ENCODE measurements at places on chromosomes 2 and 18. TPM values are rescaled to one million over a fixed set of nuclear protein-coding genes. Genes with fewer than 3 reads are reported as not detected.

- no peak for DNase-seq
Observed at GRCh38 chr2:19728125-19728524, 173.7 kb downstream of the TTC32 start.

RAD51AP2 gene
- polyA plus RNA-seq = not detected

EFR3B gene
- 0.75 TPM for polyA plus RNA-seq

CAPN14 gene
- not detected for polyA plus RNA-seq

DNA sequence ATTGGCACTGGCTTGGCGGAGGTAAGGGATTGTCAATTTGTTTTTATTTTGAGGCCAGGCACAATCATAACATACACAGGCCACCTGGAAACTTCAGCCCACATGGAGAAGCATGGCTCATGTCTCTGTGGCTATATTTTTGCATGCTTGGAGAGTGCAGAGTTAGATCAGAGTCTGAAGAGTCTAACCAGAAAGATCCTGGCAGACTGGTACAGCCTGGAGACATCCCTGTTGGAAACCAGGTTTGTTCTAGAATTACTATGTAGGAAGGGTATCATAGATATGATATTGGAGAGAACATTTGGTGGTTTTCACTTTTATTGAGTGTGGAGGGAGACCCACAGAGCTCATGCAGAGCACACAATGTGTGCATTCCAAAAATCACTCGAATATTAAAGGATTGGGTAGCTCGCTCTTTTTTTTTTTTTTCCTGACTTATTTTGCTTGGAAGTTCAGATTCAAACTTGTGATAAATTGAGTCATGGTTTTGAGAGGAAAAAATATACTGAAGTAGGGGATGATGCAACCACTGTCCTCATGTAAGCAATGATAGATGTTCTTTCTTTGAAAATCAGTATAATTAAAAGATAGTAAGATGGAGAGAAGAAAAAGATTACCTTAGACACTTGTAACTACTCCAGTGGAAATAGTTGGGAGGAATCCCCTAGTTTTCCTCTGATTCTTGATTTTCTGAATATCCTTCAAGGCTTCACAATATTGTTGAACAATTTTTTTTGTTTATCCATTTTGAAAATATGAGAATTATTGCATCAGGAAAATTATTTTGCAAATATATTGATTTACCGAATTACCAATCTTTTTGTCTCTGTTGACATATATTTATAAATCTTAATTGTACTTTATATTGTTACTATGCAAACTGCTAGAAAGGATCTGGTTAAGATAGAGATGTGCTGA lies 185.7 kb upstream of the ZEB2 start:
- DNase-seq = peak; percentile 56

RAB6C gene
- not detected for polyA plus RNA-seq

DOK6 gene
- polyA plus RNA-seq = 1.1 TPM

GRCh38 chr2:191705701-191706100 lies 27.8 kb downstream of the NABP1 start:
- DNase-seq = no peak

GULP1 gene
- polyA plus RNA-seq = 6.1 TPM

DNA sequence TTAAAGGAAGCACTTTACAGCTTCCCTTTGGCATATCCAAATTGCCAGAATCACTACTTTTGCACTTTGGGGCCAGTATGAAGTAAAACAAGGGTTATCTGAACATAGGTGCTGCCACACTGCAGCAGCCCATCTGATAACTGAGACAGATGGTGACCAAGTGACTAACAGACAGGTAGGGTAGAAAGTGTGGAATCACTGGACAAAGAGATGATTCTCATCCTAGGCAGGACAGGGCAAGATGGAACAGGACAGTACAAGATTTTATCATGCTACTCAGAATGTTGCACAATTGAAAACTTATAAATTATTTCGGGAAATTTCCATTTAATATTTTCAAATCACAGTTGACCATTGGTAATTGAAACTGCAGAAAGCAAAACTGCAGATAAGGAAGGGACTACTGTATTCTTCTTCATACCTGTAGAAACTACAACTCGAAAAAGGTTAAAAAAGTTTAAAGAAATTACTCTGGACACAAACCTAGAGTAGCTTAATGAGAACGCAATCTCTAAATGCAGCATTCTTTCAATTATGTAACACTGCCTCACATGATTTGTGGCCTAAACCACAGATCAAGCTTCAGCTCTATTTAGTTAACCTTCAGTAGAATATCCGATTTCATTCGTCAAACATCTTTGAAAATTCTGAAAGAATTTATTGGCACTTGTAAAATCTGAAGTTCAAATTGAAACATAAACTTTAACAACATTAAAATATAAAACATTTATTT lies 31.4 kb downstream of the HEATR5B start:
- DNase-seq = no peak

GRCh38 chr2:78202366-78202765 lies 680.2 kb upstream of the LRRTM4 start:
- no peak for DNase-seq

ALPI gene
- not detected for polyA plus RNA-seq

WNT6 gene
- polyA plus RNA-seq = not detected

DNA sequence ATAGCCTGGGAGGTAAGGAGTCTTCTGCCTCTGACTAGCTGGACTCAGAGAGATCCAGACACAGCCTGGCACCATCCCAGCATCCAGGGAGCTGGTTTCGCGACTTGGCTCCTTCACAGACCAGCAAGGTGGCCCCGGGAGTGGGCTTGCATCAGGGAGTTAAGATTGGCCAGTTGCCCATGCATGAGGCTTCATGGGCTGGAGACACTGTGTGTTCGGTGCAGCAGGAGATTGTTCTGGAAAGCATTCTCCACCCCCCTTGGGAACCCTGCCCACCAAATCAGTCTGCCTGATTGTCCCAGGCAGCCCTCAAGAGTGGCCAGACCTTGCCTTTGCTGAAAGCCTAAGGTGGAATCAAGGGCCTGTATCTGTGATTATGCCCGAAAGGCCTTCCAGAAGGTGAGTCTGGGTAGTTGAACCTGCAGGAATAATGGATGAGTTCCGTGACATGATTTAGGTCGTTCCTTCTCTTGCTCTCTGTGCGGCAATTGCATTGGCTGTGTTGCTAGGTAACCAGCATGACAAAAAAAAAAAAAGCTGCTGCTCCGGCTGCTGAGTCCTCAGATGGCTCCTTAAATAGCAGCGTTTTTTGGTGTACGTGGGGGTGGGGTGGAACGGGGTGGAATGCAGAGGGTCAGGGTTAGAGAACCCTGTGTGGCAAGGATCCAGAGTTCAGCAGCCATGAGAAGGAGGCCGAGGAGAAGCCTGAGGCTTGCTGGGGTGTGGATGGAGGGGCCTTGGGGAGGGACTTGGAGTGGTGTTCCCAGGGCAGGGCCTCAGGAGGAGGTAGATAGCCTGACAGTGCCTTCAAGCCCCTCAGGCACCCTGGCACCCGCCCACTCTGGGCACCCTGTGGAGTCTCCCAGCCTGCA lies 93.0 kb upstream of the MCFD2 start:
- peak; percentile 42 for DNase-seq

GRCh38 chr2:182943339-182943738 lies 76.9 kb upstream of the FRZB start:
- DNase-seq = no peak

CHST9 gene
- not detected for polyA plus RNA-seq

DNA sequence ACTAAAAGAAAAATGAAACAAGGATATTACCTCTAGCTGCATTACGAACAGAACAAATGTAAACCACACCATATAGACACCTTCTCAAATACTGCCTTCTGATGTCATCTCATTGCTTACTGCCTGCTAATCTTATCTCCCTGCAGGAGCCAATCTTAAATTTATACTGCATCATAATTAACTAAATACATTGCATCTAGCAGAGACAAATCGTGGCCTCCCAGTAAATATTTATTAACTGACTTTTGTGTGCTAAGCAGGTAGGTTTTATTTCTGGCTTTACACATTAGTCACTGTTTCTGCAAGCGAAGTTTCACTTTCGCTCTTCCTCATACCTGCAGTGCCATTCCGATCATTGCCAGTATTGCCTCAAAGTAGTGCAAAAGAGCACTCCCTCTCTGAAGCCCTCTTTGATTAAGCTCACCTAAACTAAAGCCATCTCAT lies 67.5 kb downstream of the SPATS2L start:
- DNase-seq = no peak

DNA sequence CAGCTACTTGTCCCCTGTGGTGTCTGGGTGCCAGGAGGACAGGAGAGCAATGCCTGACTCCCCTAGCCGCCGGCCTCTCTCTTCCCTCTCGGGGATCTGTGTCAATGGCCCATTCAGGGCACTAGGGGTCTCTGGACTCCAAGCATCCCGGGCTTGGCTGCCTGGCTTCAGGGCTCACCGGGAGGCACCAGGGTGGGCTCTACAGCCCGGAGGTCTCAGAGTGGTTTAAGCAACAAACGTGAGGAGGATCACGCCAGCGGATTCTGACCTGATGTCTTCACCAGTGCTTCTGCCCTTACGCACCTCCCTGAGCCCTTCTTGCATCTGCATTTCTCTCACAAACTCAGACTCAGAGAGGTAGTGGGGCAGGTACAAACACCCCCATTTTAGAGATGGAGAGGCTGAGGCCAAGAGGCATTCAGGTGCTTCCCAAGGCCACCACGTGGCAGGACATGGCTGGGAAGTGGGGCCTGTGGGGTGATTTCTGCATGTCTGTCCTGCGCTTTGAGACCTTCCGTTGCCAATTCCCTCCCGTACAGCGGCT lies 243.0 kb downstream of the CELF4 start:
- peak; percentile 76 for DNase-seq

SERPINB13 gene
- not detected for polyA plus RNA-seq

CROCC2 gene
- not detected for polyA plus RNA-seq

KCNE4 gene
- 3.1 TPM for polyA plus RNA-seq

SLC14A1 gene
- polyA plus RNA-seq = 0.53 TPM

TSPYL6 gene
- polyA plus RNA-seq = not detected

DNA sequence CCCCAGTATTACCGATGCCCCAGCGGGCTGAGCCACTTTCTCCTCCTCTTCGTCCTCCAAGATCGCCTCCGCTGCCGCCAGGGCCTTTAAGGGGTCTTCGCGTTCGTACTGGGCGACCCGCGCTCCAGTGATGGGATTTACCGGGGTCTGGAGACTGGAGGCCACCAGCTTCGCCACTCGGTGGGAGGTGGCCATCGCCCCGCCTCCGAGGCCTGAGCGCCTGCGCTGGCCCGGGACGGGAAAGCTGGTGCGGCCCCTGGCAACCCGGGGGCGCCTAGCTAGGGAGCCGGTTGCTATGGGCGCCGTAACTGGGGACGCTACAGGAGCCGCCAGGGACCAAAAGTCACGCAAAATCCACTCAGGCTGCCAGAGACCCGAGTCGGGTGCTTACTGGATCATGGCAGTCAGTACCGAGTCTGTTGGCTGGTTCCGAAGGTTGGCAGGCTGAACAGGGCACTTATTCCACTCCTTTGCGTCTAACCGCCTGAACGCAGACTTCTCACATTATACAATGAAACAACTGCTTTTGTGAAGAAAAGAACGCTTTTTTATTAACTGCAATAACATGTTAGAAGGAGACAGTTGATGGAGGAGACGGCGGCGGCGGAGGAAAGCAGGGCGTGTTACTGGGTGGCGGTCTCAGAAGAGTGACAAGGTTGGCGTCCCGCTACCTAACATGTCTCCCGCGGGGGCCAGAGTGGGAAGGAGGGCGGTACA lies at the start of gene FAM161A:
Gene FAM161A, minus strand, starts transcription at position 214 of the 717 bp plus-strand sequence. Its CDS starts 19 bp downstream, at position 195.
- DNase-seq = peak; percentile 91

GRCh38 chr2:28098501-28099225 lies 208.1 kb downstream of the BABAM2 start:
- no peak for DNase-seq

DNA sequence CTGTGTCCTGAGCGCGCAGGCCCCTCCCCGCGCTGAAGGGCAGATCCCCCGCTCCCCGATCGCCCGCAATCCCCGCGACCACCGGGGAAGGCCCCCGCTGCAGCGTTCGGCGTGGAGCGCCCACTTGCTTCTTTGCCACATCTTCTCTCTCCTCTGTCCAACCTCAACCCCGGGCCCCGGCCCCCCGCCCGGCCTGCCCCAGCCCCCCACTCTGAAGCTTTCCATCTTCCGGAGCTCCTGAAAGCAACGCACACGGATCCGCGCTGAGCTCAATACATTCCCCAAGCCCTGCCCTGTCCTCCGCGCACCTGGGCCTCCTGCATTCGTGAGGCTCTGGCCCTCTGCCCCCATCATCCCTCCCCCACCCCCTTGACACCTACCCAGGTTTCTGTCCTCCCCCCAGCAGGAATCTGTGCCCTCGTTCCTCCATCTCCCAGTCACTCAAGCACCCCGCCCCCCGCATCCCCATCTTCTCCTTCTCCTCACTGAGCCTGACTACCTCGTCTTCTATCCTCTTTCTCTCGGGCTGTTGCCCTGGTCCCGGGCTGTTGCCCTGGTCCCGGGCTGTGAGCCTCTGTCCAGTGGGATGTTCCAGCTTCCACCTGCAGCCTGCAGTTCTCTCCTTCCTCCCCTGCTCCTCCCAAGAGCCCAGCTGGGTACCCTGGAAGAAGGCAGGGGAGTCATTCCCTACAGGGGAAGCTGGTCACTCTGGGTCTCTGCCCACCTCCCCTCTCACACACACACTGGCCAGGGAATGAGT lies 7.8 kb downstream of the SPEG start:
- DNase-seq = peak; percentile 50

- no peak for DNase-seq
Observed at GRCh38 chr18:48855422-48856377, 95.1 kb downstream of the SMAD7 start.

CYRIA gene
- not detected for polyA plus RNA-seq

DNA sequence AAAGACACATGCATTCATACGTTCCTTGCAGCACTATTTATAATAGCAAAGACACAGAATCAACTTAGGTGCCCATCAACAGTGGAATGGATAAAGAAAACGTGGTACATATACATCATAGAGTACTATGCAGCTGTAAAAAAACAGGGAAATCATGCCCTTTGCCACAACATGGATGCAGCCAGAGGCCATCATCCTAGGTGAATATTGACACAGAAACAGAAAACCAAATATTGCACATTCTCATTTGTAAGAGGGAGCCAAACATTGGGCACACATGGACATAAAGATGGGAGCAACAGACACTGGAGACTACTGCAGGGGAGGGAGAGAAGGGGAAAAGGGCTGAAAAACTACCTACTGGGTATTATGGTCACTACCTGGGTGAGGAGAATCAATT lies 73.5 kb downstream of the SESTD1 start:
- no peak for DNase-seq

- no peak for DNase-seq
Observed at GRCh38 chr18:2192562-2192961, 378.7 kb downstream of the METTL4 start.

DNA sequence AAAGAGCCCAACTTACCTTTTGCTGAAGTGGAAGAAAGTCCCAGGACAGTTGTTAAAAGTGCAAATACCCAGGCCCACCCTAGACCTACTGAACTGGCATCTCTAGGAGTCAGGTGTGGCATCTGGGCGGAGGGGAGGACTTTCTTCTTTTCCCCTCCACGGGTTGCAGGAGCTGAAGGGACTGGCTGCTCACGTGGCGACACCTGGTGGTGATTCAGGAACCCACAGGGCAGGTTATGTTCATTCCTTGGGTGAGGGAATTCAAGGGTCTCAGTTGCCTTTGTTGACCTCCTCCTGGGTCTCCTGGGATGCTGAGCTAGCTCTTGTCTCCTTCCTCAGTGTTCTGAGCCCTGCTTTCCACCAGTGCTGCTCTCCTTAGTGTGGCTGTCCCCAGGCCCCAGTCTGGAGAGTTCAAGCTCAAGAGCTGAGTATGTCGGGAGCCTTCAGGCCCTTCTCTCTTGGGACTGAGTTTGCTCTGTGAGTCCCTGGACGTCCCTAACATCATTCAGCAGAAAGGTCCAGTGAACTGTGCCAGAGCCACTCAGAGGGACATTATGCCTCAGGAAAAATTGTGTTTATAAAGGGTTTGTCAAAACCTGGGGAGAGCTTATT lies 56.9 kb downstream of the DYSF start:
- DNase-seq = peak; percentile 75
